CD14-positive monocyte (primary cell): ENCODE measurements at places on chromosomes 3 and 15. TPM values are rescaled to one million over a fixed set of nuclear protein-coding genes. Genes with fewer than 3 reads are reported as not detected.

PAQR9 gene
- not detected for polyA plus RNA-seq

GRCh38 chr15:70374096-70374495, 276.4 kb upstream of the TLE3 start:
- no peak overlapping the region for H3K4me3 ChIP-seq
- H3K4me1 ChIP-seq, result peaks cover 10% of the 10 kb centered on the region
- no peaks in the 10 kb centered on the region for H3K36me3 ChIP-seq
- peaks cover 8% of the 10 kb centered on the region for H3K27me3 ChIP-seq
- no peak overlapping the region for H3K27ac ChIP-seq

IL16 gene
- 69.4 and 71.5 TPM in 2 replicates for polyA plus RNA-seq

GRCh38 chr3:135232226-135232625, 437.2 kb downstream of the EPHB1 start:
- no peaks in the 10 kb centered on the region for H3K27me3 ChIP-seq
- H3K4me3 ChIP-seq, result no peak overlapping the region
- no peak overlapping the region for H3K27ac ChIP-seq
- no peaks in the 10 kb centered on the region for H3K36me3 ChIP-seq

RASA2 gene
- 2.0 and 7.0 TPM in 2 replicates for polyA plus RNA-seq

DNA sequence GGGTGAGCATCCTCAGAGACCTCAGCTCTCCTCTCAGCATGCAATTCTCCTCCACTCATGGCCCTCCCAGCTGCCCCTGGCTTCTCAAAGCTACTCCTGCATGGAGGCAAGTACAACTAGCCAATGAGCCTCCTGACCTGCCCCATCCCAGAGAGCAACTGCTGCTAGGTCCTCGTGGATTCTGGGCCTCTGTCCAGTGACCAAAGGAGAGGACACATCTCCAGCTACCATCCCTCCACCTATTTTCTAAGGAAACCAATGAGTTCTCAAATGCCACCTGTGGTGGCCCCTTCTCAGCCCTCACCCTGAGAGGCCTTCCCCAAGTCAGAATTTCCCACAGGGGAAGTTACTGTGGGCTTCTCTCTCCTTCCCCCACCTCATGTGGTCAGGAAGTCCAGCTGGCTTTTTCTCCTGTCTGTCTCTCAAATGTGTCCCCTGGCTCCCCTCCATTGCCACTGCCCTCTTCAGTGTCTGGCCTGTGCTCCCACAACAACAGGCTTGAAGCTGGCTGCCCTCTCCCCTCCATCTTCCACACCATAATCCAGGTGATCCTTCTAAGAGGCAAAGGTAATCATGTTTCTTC, 43.0 kb downstream of the LIPC start:
- peaks cover 35% of the 10 kb centered on the region for H3K4me1 ChIP-seq
- H3K27me3 ChIP-seq, result no peaks in the 10 kb centered on the region
- no peak overlapping the region for H3K27ac ChIP-seq
- H3K4me3 ChIP-seq, result no peak overlapping the region
- peak; percentile 59 for DNase-seq
- H3K36me3 ChIP-seq, result no peaks in the 10 kb centered on the region

GUCA1C gene
- polyA plus RNA-seq, result not detected

DNA sequence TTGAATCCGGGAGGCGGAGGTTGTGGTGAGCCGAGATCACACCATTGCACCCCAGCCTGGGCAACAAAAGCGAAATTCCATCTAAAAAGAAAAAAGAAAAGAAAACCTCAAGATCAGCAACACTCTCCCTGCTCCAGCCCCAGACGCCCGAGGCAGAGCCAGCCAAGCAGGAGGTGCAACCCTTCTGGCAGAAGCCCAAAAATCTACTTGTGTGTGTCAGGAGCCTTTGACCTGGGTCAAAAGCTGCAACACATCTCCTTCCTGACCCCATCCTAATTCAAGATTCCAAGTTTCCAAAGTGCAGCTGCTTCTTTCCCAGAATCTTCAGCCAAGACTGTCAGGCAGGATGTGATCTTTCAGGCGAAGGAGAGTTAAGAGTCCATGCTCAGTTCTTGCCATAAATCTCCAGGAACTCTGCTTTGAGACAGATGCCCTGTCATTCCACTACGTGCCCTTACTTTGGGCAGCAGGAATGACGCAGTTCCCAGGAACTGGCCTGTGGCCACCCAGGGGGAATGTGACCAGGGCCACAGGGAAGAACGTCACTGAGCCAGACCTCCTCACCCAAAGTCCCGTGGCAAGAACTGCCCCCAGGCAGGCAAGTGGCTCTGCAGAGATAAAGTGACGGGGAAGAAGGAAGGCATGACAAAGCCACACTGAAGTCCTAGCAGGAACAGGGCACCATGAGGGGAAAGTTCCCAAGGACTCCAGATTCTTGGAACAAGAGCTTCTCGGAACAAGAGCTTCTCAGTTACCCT, 39.4 kb downstream of the SH3BP5 start:
- H3K36me3 ChIP-seq, result no peaks in the 10 kb centered on the region
- H3K27ac ChIP-seq, result peak overlapping the region; percentile 99
- no peaks in the 10 kb centered on the region for H3K27me3 ChIP-seq
- H3K4me3 ChIP-seq, result no peak overlapping the region
- peaks cover 98% of the 10 kb centered on the region for H3K4me1 ChIP-seq
- DNase-seq, result peak; percentile 68

- H3K4me1 ChIP-seq, result peaks cover 3% of the 10 kb centered on the region
- no peak overlapping the region for H3K4me3 ChIP-seq
- H3K27me3 ChIP-seq, result peaks cover 8% of the 10 kb centered on the region
- no peak for DNase-seq
- H3K36me3 ChIP-seq, result no peaks in the 10 kb centered on the region
Measured at GRCh38 chr3:122190525-122190924, 7.1 kb downstream of the CASR start.

HEXA gene
- 186 TPM for polyA plus RNA-seq

GRCh38 chr3:15439476-15439875, 12.1 kb downstream of the EAF1 start:
- DNase-seq, result peak; percentile 72
- peak overlapping the region; percentile 87 for H3K27ac ChIP-seq
- H3K27me3 ChIP-seq, result no peaks in the 10 kb centered on the region
- peaks cover 44% of the 10 kb centered on the region for H3K4me1 ChIP-seq
- H3K36me3 ChIP-seq, result peaks cover 54% of the 10 kb centered on the region

DNA sequence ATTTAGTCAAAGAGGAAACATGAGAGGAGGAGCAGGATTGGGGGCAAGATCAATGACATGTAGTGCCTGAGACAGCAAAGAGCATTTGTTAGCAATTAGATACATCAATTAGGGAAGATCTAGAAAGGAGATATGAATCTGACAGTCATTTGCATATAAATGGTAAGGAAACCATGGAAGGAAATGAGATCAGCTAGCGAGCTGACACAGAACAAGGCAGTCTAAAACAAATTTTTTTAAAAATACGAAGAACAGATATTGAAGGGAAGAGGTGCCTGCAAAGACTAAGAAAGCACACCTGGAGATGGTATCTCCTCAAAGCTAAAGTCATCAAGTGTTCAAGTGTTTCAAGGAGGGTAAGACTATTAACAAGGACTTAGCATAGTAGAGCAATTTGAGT, 4.6 kb downstream of the EPM2AIP1 start:
- no peak overlapping the region for H3K4me3 ChIP-seq

CADM2 gene
- not detected for polyA plus RNA-seq

GRCh38 chr15:32108661-32109060, 78.3 kb downstream of the CHRNA7 start:
- H3K27ac ChIP-seq, result no peak overlapping the region
- DNase-seq, result no peak
- H3K4me1 ChIP-seq, result no peaks in the 10 kb centered on the region
- H3K36me3 ChIP-seq, result no peaks in the 10 kb centered on the region
- H3K27me3 ChIP-seq, result peaks cover 4% of the 10 kb centered on the region
- H3K4me3 ChIP-seq, result no peak overlapping the region

GTPBP8 gene
- polyA plus RNA-seq, result 6.0 and 12.1 TPM in 2 replicates

MESP1 gene
- polyA plus RNA-seq, result 0.04 and 0.15 TPM in 2 replicates

ISL2 gene
- polyA plus RNA-seq, result 0.52 TPM

DNA sequence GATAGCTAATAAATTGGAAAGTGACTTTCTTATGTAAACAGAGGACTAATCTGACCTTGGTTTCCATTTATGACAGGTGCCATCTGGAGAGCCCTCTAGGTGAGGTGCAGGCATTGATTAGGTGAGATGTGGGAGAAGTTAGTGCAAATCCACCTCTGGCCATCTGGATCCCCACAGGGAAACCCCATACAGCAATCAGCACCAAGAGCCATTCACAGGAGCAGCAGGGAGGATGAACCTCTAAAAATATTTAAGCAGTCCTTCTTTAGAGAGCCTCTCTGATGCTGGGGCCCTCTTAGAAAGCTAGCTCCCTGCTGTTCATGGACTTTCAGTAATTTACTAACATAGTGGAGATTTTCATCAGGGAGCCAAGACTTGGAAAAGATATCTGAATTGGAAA, 69.3 kb downstream of the CLSTN2 start:
- no peaks in the 10 kb centered on the region for H3K4me1 ChIP-seq
- no peaks in the 10 kb centered on the region for H3K27me3 ChIP-seq
- no peaks in the 10 kb centered on the region for H3K36me3 ChIP-seq
- no peak for DNase-seq
- no peak overlapping the region for H3K4me3 ChIP-seq
- no peak overlapping the region for H3K27ac ChIP-seq

PLD1 gene
- 5.1 TPM for polyA plus RNA-seq

SLITRK3 gene
- not detected in 2 replicates for polyA plus RNA-seq

DNA sequence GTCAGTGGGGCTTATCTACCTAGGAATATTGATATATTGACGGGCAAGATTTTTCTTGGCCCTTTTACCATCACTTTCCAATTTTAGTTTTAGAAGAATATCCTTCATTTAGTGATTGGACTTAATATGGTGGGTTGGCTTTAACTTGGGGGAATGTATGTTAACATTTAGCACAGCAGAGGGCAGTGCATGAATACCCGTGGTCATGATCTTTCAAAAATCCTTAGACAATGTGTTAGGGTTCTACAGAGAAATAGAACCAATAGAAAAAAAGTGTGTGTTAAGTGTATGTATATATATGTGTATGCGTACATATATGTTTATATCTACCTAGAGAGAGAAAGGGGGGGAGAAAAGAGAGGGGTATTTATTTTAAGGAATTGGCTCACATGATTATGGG, 36.9 kb downstream of the GPR171 start:
- no peaks in the 10 kb centered on the region for H3K27me3 ChIP-seq
- H3K4me1 ChIP-seq, result peaks cover 28% of the 10 kb centered on the region
- DNase-seq, result no peak
- H3K4me3 ChIP-seq, result no peak overlapping the region

DNA sequence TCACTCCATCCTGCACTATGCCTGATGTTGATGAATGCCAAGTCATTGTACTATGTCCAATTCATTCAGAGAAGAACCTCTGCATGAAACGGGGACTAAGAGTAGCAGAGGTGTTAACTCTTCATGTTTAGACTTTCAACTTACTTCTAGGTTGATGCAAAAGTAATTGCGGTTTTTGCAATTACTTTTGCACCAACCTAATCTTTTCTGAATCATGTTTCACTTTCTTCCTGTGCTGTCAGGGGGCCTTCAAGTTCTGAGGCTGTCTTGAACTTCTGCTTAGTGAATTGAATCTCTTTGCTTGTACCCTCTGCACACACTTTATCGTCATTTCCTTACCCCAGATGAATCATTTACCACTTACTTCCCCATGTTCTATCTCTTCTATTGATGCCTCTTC, 636.2 kb downstream of the NAALADL2 start:
- no peaks in the 10 kb centered on the region for H3K36me3 ChIP-seq
- H3K4me1 ChIP-seq, result no peaks in the 10 kb centered on the region
- no peak overlapping the region for H3K4me3 ChIP-seq
- H3K27ac ChIP-seq, result no peak overlapping the region
- peak; percentile 8 for DNase-seq

DNA sequence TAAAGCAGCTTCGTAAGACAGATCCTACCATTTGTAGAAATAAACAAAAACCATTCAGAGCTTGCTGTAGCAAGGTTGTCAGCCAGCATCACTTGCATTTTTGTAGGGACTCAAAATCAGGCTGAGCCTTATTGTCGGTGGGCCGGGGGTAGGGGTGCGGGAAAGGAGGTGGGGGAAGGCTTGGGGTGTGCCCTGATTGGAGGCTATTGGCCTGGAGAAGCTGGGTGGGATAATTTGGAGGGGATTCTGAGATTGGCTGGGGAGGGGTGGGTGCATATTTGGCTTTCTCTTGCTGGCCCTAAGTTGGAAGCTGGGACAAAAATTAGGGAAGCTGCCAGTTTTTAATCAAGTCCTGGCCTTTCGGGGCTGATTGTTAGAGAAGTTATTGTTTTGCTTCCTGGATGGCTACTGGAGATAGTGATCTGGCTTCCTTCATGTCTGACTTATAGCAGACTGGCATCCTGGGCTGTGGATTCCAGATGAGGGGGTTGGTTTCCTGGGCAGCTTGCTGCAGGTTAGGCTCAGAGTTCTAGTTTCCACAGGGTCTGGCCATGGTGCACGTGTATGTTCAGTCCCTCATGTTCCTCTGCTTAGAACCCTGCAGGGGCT, 22.8 kb downstream of the STOML1 start:
- no peaks in the 10 kb centered on the region for H3K36me3 ChIP-seq
- no peak overlapping the region for H3K4me3 ChIP-seq
- H3K27me3 ChIP-seq, result no peaks in the 10 kb centered on the region
- H3K4me1 ChIP-seq, result peaks cover 19% of the 10 kb centered on the region
- no peak for DNase-seq
- no peak overlapping the region for H3K27ac ChIP-seq

- peaks cover 4% of the 10 kb centered on the region for H3K4me1 ChIP-seq
- DNase-seq, result no peak
- H3K27me3 ChIP-seq, result no peaks in the 10 kb centered on the region
- H3K36me3 ChIP-seq, result no peaks in the 10 kb centered on the region
- no peak overlapping the region for H3K27ac ChIP-seq
- H3K4me3 ChIP-seq, result no peak overlapping the region
Measured at GRCh38 chr3:186883686-186884058, 41.2 kb downstream of the ADIPOQ start.

DLL4 gene
- polyA plus RNA-seq, result not detected

- peak; percentile 68 for DNase-seq
- no peaks in the 10 kb centered on the region for H3K36me3 ChIP-seq
- no peaks in the 10 kb centered on the region for H3K4me1 ChIP-seq
- no peak overlapping the region for H3K27ac ChIP-seq
- H3K27me3 ChIP-seq, result peaks cover under 1% of the 10 kb centered on the region
Measured at GRCh38 chr3:183122257-183122932, 23.1 kb upstream of the MCCC1 start.

- no peaks in the 10 kb centered on the region for H3K36me3 ChIP-seq
- no peak overlapping the region for H3K4me3 ChIP-seq
- no peaks in the 10 kb centered on the region for H3K4me1 ChIP-seq
- H3K27ac ChIP-seq, result no peak overlapping the region
- no peak for DNase-seq
Measured at GRCh38 chr15:36653851-36654250, 74.4 kb downstream of the CDIN1 start.

LYZL4 gene
- polyA plus RNA-seq, result not detected in 2 replicates

SAMD7 gene
- not detected for polyA plus RNA-seq

PTH1R gene
- polyA plus RNA-seq, result not detected

- no peak within 1 kb of the TSS for H3K27ac ChIP-seq
- peaks cover 78% of the 10 kb centered on the region for H3K27me3 ChIP-seq
- H3K4me1 ChIP-seq, result no peaks in the 10 kb centered on the region
- H3K4me3 ChIP-seq, result no peak within 1 kb of the TSS
- DNase-seq, result no peak
Measured at GRCh38 chr15:80404057-80404760, at the start of gene ARNT2. Gene ARNT2, plus strand, starts transcription at chr15:80404382. Its CDS starts 134 bp downstream, at chr15:80404516.
